K562 (cell line): ENCODE measurements at places on chromosomes 1 and 21. TPM values are rescaled to one million over a fixed set of nuclear protein-coding genes. Genes with fewer than 3 reads are reported as not detected.

The ECE1 gene
- 10.1 and 12.1 TPM in 2 replicates for polyA plus RNA-seq

The LRRC39 gene
- 2.3 and 2.5 TPM in 2 replicates for polyA plus RNA-seq

The LCE1A gene
- polyA plus RNA-seq, result not detected in 2 replicates

The CDC42SE1 gene
- 86.8 and 104 TPM in 2 replicates for polyA plus RNA-seq
